ENCODE measurements at places on chromosomes 1 and 21. TPM values are rescaled to one million over a fixed set of nuclear protein-coding genes. Genes with fewer than 3 reads are reported as not detected.

Gene GPR161
- total RNA-seq, result 19.8 TPM

Gene ZYG11A
- total RNA-seq, result 1.1 TPM

Gene GREM2
- not detected for total RNA-seq

Gene ITSN1
- 97.5 TPM for total RNA-seq

Gene NEK2
- total RNA-seq, result 28.3 TPM

Gene ARHGAP30
- total RNA-seq, result not detected
